BE2C (cell line): ENCODE measurements at places on chromosomes 4 and X.
A peak's percentile ranks its signal among the peaks of the same experiment; 100 is the strongest.

DNA sequence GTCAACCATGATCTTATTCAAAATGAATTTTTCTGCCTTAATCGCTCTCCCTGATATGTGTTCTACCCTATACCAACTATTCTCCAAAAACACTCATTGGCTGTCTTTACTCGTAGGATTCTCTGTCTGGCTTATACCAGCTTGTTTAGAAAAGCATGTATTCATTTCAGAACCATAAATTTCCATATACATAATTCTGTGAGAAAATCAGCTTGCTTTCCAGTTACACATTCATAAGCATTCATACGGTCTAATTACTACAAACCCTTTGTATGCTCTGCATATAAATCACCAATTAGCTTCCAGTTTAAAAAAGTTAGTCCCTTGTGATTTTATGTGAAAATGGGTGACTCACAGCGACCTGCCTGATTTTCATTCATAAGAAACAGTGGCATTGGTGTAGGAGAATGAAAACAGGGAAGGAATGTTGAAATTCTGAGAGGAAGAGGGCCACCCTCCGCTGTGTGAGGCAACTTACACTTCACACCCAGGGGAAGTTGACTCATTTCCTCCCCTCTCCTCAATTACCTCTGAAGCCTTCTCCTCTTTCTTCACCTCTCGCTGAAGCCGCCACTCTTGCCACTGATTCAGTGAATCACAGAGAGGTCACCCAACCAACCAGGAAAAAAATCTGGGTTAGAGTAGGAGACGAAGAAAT lies 63.3 kb downstream of the MEPE start:
- DNase-seq: no peak

DNA sequence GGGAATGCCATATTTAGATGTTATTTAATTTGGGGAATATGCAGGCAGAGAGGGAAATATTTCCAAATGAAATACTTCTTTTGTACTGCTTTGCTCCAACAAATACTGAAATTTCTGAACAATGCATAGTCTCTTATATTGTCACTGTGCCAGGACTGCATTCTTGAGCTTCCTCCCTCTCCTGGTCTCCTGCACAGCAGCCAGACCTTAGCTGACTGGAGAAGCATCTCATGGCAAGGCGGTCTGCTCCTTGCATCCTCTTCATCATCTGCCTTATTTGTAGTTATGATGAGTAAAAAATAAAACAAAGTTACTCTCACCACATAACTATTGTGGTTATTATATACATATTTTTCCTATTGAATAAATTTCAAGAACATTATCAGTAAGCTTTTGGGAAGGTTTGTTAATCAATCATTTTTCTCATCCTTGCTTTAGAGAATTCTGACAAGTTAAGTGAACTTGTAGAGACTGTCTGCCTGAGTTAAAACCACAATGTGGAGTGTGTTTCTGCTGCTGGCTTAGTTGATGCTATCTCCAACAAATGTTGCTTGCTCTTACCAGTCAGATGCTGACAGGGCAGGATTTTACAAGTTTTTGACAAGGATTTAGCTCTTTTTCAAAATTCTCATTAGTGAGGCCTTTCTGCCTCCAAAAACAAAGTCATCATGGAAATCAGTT lies 153.6 kb downstream of the SOWAHB start:
- no peak for DNase-seq

DNA sequence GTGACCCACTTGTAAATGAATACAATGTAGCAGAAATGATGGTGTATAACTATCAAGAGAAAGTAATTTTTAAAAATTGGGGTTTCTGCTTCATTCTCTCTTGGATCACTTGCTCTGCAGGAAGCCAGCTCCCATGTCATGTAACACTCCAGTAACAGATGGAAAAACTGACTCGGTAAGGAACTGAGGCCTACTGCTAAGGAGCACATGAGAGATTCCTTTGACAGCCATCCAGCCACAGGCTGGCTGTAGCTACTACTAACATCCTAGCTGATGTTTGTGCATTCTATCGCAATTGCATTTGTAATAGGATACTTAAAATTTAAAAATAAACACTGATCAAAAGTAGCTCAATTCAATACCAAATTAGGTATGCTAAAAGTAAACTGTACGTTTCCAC lies 102.3 kb upstream of the MAB21L2 start:
- no peak for DNase-seq

DNA sequence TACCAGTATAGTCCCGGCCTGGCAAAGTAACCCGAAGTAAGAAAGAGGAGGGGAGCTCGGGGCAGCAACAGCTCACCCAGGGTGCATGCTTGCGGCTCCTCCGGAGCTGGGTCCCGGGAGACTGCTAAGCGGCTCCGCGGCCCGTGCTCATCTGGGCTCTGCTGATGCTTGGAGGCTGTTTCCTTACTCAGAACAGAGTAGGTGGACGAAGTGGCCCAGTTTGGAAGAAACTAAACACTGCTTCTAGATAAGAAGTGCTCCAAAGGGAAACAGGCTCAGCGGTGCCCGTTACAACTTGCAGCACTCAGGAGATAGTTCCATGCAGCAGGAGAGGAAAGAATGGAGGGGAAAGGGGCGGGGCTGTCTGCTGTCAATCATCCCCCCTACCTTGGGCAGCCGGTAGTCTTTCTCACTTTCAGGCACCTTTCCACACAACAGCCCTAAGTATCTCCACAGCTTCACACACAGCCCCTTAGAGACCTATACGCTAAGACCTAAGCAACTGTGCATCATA lies at the start of gene COL4A6:
Gene COL4A6 (minus strand): TSS at position 313 of the 514 bp plus-strand sequence. CDS start 226 bp downstream, at position 87.
- DNase-seq: no peak

DNA sequence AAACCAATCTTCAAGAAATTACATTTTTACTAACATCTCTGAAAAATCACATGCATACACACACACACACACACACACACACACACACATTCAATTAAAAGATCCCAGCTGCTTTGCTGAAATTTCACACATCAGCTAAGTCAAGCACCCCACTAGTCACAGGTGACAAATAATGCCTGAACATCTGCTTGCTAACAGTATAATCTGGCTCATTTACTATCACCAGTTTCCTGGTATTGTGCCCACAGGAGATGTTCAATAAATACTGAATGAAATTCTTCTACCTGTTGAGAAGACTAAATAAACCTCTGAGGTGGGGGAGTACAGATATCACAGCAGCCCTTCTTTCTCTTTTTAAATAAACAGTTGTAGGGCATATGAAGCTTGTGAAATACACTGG lies 994.0 kb downstream of the ARAP2 start:
- no peak for DNase-seq

DNA sequence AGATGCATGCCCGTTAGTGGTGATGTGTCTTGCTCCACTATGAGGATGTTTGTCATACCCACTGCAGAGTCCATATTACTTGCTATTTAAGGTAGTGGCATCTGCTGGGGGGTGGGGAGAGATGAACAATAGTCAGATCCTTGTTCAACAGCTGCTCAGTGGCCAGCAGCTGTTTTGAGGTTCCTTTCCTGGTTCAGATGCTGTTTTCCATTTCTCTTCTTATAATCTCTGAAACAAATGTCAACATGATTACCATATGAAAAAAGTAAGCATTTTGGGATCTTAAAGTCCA lies 1567.9 kb upstream of the TENM3 start:
- DNase-seq: no peak

GRCh38 chrX:155023907-155024833 lies 1.6 kb upstream of the F8 start:
- DNase-seq: no peak

DNA sequence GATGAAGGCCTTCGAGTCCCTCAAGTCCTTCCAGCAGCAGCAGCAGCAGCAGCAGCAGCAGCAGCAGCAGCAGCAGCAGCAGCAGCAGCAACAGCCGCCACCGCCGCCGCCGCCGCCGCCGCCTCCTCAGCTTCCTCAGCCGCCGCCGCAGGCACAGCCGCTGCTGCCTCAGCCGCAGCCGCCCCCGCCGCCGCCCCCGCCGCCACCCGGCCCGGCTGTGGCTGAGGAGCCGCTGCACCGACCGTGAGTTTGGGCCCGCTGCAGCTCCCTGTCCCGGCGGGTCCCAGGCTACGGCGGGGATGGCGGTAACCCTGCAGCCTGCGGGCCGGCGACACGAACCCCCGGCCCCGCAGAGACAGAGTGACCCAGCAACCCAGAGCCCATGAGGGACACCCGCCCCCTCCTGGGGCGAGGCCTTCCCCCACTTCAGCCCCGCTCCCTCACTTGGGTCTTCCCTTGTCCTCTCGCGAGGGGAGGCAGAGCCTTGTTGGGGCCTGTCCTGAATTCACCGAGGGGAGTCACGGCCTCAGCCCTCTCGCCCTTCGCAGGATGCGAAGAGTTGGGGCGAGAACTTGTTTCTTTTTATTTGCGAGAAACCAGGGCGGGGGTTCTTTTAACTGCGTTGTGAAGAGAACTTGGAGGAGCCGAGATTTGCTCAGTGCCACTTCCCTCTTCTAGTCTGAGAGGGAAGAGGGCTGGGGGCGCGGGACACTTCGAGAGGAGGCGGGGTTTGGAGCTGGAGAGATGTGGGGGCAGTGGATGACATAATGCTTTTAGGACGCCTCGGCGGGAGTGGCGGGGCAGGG lies 568 bp downstream of the HTT start:
- peak; percentile 72 for DNase-seq

GRCh38 chr4:10527438-10527837 lies 70.2 kb upstream of the ZNF518B start:
- DNase-seq: no peak

- DNase-seq: no peak
These were observed 508.5 kb upstream of the FAT1 start for GRCh38 chr4:187232196-187232595.

DNA sequence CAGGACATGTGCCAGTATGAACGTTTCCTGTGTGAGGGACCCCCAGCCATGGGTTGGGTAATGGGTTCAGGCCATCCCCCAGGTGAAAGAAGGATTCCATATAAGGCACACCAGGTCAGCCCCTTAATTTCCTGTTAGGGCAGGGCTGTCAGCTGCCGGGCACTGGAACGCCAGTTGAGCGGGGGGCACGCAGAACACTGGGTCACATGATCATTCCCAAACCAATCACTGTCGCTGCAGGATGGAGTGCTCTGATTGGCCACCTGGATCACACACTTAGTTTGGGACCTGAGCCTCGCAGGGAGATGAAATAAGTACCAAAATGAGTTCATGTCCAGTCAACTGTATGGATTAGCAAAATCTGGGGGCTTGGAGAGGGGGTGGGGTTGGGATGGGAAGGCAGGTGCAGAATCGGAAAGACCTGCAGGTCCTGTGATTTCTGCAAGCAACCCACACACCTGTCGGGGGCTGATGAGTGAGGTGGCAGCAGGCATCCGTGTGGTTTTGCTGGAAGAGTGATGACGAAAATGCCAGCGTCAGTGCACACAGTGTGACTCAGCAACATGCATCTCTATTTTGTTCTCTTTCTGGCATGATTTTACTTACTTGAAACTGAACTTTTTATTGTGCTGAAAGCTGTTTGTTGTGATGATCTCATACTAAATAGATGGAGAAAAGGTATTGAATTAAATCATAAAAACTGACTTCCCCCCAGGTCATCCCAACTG lies 32.2 kb downstream of the RNF212 start:
- peak; percentile 24 for DNase-seq

DNA sequence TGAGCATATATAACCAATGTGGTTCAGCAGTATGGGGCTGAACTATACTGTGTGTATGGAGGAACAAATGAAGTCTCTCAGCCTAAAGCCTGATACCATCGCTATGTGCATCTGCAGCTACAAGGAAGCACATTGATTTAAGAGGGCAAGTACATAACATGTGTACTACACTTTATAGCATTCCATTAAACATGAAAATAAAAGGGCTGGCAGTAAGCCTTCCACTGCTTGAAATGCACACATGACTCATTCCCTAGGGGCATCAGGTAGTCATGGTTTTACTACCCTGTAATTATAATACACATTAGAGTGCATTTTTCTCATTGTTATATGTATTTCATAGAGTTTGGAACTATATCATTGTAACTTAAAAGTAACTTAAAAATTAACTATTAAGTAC lies 51.2 kb downstream of the SMARCA1 start:
- no peak for DNase-seq

DNA sequence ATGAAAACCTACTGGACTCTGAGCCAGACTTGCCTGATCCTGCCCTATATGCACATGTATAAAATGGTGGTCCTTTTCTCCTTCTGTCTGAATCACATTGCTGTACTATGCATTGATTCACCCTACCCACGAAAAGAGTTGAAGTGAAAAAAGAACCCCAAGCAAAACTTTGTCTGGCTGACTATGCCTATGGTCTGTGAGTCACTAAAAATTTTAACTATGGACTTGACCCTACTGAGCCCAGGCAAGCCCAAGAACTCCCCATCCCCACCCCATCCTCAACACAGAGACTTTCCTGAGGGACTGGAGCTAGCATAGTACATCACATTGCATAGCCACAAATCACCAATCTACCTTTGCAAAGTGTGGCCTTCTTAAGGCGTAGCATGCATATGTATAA lies 116.6 kb upstream of the TENM3 start:
- DNase-seq: no peak

- no peak for DNase-seq
These were observed 23.1 kb upstream of the LRAT start for GRCh38 chr4:154720618-154721267.

DNA sequence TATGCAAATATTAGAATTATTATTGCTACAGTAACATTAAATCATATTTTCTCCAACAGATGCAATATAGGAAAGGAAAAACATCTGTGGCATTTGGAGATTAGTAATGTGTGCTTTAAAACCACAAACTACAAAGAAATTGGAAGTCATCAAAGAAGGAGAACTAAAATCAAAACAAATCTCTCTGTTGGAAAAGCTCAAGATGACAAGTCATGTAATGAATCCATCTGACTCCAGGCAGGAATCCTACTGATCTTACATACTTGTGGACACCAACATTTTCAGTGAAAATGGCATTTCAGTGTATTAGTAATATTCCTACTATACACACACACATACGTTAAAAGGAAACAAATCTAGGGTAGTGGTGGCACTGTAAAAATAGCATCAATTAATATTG lies 98.2 kb downstream of the SLC39A8 start:
- no peak for DNase-seq

DNA sequence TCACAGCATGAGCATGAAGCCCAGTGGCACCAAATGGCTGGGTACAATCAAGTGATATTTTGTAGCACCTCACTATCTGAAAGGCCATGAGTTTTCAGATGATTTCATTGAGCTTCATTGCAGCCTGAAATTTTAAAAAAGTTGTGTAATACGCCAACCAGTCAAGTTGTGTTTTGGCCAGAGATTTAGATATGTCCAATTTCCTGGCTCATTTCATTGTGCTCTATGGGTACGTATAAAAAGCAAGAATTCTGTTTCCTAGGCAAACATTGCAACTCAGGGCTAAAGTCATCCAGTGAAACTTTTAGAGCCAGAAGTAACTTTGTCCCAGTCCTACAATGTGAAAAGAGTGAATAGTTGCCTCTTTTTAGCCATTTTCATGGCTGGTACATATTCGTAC lies 212.5 kb downstream of the GC start:
- no peak for DNase-seq

GRCh38 chr4:82394896-82395295 lies 21.1 kb upstream of the HNRNPD start:
- DNase-seq: no peak
